ENCODE measurements at places on chromosomes 5 and 9.

DNA sequence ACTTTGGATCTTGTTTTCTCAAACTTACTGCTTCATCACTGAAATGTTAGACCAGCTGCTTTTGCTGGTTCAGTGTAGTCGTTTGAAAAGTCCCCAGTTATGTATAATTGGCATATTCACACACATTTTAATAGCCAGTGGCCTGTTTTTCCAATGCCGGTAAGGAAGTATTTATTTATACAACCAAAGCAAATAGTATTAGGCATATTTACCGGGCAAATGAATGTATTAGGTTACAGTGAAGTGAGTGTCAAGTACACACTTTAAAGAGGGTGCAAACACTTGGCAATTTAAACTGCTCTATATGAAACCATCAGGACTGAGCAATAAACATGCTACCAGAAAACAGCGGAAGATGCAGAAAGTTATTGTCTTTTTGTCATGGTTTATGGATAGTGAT, 242.9 kb downstream of the MCTP1 start:
- no peak for DNase-seq

GRCh38 chr5:130077007-130077406, 172.7 kb downstream of the CHSY3 start:
- no peak for DNase-seq

GRCh38 chr9:34403554-34404380, 27.1 kb upstream of the MYORG start:
- DNase-seq, result peak; percentile 89

- DNase-seq, result no peak
Observed at GRCh38 chr9:32965999-32966722, 35.3 kb downstream of the APTX start.

- no peak for DNase-seq
Observed at GRCh38 chr9:114060711-114061110, 17.4 kb downstream of the AMBP start.

GRCh38 chr5:112109331-112110007, 309.6 kb downstream of the EPB41L4A start:
- peak; percentile 72 for DNase-seq

GRCh38 chr5:90484540-90484939, 9.9 kb downstream of the POLR3G start:
- no peak for DNase-seq

- DNase-seq, result no peak
Observed at GRCh38 chr5:140391732-140392131, 9.9 kb upstream of the ANKHD1 start.

GRCh38 chr5:59332236-59332973, 561.1 kb downstream of the PDE4D start:
- no peak for DNase-seq

DNA sequence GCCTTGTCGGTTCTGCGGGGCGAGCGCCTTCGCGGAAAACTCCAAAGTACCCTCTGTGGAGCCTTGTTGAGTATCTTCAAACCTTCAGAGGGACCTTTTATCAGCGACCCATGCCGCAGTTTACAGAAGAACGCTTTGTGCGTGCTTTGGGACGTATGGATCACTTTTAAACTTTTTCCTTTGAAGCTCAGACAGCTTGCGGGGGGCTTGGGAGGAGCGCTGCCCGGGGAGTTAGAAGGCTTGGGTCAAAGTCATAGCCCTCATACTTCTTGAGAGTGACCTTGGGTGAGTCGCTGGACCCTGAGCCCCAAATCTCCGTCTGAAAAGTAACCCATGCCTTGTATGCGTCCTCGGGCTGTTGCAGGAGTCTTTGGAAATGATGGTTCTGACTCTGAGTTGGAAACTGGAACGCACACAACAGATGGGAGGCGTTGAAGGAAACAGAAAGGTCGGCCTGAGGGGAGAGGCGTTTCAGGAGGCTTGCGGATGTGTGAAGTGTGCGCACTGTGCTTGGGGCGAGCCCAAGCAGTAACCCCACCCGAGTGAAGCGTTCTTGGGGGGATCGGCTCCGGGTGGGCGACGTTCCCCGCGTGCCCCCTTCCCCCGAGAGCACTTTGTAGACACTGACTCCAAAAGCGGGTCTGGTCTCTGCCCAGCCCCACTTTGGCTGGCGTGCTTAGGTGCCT, 661 bp upstream of the SLC25A51 start:
- no peak for DNase-seq

- DNase-seq, result no peak
Observed at GRCh38 chr5:154513669-154514084, 35.6 kb upstream of the HAND1 start.
